HFF-Myc (cell line): ENCODE measurements at places on chromosomes 1 and 21.

- DNase-seq: no peak
Measured at GRCh38 chr1:31203215-31203614, 36.5 kb downstream of the NKAIN1 start.

DNA sequence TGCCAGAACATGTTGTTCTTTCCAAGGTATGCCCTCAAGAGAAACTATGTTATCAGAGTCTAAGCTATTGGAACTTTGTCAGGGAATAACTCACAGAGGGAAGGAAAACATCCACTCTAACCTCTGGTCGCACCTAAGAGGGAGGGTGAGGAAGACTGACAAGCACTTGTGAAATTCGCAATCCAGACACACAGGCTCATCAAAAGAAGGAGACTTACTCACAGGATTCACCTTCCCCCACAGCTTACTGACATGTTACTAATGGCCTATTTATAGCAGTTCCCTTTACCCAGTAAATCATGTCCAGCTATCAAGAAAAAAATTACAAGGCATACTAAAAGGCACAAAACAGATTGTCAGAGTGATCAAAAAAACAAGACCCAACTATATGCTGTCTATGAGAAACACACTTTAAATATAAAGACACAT lies 36.9 kb downstream of the WDR64 start:
- no peak for DNase-seq

DNA sequence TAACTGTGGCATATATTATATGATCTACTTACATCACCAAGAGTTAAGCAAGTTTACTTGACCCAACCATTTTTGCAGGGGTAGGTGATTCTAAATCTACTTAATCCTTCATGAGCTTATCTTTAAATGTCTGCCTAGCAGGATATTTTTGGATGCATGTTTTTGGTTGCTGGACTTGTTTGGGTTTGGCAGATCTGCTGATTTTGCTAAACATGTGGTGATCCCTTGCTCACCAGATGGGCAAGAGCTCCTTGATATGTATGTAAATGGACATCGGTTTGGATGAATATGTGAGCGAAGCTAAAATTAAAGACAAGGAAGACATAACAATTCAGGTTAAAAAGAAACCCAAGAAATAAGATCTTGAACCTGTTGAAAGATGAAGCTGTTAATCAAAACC lies 36.7 kb downstream of the FMN2 start:
- DNase-seq: no peak

- DNase-seq: no peak
Measured at GRCh38 chr1:236103646-236104218, 38.6 kb upstream of the GPR137B start.

DNA sequence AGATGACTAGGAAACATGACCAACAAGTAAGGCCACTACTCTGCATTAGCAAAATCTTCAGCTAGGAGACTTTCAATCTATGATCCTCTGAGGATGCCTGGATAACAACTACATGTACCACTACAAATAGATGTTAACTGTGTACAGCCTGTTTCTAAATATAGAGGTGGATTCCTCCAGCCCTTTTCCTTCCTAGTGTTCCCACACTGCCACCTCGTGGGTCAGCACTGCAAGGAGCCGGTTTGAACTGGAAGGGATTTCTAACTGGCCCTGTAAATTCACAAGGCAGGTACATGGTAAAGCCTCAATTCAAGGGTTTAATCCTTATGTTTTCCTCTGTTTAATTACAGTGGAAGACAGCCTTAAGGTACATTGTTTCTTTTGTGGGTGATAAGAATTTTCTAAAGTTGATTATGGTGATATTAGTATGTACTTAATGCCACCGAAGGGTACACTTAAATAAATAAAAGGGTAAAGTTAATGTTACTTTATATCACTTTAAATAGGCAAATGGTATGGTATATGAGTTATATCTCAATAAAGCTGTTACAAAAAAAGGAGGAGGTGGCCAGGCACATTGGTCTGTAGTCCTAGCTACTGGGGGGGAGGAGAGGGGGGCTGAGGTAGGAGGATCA lies 14.4 kb downstream of the SMYD3 start:
- DNase-seq: peak; percentile 46

DNA sequence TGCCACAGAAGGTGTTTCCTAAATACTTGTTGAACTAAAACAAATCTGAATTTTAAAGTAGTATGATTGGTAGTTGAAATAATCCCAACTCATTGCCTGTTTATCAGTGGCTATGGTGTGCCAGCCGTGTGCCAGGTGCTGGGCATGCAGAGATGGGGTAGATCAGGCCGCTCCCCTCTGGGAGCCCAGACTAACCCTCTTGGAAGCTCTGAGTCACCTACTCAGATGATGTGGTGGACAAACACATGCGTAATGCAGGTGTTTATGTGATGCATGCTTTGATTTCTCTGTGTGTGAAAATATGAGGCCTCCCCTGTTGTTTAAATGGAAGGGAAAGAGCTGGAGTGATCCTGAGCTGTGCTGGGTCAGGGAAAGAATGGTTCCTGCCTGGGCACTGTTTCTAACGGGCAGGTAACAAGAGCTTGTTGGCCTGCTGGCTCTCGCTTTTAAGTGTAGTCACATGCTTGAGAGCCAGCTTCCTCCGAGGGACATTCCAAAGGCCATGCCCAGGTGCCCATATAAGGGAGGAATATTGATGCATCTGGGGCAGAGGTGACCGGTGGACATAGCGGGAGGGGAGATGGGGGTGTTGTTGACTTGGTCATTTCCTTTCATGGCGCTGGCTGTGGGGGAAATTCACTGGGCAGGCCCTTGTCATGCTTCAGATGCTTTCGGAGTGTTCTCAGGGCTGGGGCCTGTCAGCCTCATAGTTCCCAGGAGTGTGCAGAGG lies 10.2 kb downstream of the MFN2 start:
- DNase-seq: no peak

- no peak for DNase-seq
Measured at GRCh38 chr1:233327651-233328141, at the start of gene MAP3K21. MAP3K21 (plus strand) TSS chr1:233327724; CDS start chr1:233328029, 305 bp downstream.

DNA sequence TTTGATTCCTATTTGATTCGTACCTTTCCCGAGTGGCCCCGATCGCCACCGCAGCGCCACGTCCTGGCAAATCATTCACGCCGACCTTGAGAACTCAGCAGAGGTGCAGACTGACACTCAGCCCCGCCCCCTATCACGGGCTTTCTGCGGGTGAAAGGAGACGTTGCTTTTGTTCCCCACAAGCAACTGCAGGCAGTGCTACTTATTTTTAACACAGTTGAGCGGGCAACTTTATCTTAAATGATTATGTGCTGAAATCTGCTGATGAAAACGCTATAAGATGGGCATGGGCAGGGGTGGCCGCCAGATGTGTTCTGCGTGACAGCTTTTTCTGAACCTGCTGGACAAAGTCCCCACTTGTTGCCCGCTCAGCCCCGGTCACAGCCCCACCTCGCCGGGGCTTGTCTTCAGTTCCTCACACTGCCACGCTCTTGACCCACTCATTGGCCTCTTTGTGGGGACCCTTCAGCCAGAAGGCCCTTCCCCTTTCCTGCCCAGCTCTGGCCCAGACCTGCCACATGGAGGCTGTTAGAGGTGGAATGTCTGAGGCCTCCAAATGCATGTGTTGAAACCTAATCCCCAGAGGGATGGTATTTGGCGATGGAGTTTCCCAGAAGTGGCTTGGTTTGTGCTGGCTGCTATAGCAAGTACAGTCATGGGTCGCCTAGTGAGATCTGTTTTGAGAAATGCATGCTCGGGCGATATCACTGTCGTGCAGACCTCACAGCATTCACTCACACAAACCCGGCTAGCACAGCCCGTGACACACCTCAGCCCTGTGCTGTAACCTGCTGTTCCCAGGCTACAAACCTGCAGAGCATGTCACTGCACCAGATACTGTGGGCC lies 15.7 kb upstream of the PDXK start:
- peak; percentile 56 for DNase-seq

- no peak for DNase-seq
Measured at GRCh38 chr1:91883470-91883869, 2.5 kb downstream of the TGFBR3 start.

DNA sequence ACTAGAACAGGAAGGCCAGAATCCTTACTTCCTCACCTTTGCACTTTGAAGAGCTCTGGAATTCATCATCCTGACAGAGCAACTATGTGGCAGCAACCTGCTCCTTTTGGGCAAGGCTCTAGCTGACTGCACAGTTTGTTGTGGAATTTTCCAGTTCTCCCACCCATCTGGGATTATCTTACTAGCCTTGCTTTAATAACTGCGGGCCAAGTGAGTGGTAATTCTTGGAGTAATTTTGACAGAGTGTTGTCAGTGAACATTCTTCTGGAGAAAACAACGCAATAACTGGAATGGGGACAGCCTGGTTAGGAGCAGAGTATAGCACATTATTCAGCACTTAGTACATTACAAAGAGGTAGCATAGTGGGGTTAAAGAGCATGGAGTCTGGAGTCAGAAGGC lies 75.3 kb downstream of the NTMT2 start:
- no peak for DNase-seq

GRCh38 chr1:214220891-214221290 lies 60.1 kb upstream of the SMYD2 start:
- no peak for DNase-seq

- DNase-seq: peak; percentile 43
Measured at GRCh38 chr1:98468111-98468717, 193.3 kb upstream of the SNX7 start.

DNA sequence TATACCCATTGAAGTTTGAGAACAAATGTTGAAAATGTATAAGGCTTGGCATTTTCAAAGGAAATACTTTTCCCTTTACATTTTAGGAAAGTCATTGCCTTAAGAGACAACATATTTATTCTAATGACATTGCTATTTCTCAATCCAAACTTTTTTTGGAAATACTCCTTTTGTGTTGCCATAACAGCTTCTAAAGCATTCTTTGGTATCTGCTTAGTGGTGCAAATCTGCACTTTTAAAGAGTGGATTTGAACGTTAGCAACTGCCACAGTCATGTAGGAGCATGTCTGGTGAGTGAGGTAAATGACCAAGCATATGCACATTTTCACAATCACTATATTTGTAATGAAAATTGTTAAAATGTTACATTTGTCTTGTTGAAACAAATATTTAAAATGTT lies 124.4 kb upstream of the GORAB start:
- no peak for DNase-seq

GRCh38 chr1:52615489-52616042 lies 13.4 kb downstream of the GPX7 start:
- no peak for DNase-seq

- no peak for DNase-seq
Measured at GRCh38 chr1:33250217-33250616, 6.1 kb upstream of the ZNF362 start.
